ENCODE measurements at places on chromosomes 2 and 18. TPM values are rescaled to one million over a fixed set of nuclear protein-coding genes. Genes with fewer than 3 reads are reported as not detected.

GRCh38 chr2:137968477-137969417 is 4.5 kb downstream of the HNMT start:
- no peak for DNase-seq

DNA sequence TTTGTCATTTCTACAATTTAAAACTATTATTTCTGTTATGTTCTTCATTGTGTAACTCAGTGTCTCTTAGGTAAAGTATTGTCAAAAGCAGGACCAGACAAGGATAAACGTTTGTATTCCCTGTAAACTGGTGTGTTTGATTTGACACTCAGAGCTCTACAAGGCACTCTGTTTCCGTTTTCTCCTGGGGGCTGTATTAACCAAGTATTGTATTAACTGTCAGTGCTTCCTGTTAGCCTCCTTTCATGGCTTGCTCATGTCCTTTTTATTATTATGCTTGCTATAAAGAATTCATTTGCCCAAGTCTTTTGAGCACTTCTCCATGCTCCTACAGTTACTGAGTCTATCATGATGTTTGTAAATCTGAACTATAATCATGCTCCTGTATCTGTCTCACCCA is 323.7 kb downstream of the LPIN1 start:
- no peak for DNase-seq

DNA sequence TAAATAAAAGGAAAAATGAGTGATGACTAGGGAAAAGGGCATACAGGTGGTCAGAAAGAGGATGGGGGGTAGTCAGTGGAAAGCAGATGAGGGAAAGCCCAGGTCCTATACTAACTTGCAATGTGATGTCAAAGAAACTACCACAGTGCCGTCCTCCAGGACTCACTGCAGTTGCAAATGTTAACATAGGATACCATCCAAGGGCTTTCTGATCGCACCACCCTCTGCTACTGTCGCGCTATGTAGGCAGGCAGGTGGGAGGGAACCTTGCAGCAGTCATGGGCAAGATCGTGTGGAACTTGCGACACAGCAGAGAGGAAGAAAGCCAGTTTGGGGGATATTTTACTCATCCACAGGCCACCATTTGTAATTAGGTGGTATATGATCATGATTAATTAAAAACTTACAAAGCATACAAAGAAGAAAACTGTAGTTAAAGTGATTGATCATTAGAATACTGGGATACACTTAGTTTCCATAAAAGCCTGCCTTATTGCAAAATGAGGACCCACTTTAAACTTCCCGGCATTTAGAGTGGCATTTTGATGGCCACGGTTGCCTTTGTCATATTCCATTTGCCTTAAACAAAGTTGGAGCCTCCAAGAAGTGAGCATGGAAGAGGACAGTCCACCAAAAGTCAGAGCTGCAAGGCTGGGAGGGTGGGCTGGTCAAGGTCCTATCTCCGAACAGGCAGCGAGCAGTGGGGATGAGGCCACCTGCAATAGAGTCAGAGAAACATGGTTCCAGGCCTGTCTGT is 8.5 kb upstream of the ROCK2 start:
- no peak for DNase-seq

DNA sequence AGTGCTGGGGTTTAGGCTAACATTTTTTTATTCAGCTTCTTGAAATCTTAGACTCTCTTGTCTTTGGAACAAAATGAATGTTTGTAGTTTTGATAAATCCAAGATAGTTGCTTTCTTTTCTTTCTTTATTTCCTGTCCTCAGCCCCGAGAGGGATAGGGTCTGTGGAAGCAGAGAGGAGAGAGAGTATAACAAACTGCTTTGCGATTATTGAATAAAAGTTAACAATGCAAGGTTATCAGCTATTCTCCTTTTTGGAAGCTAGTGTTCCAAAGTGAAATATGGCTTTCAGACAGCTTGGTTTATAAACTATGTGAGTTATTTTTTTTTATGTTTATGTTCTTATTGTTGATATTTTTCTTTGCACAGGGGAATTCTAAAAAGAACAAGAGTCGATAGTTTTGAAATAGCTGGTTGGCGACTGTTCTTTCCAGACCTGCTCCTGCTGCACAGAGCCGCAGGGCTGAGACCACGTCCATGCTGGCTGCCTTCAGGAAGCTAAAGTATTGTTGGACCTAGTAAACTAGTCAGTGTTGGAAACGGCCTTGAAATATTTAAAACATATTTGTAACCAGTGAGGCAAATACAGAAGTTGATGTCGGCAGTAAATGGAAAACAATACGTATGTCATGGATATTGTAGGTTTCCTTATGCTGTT is 15.5 kb upstream of the STON1 start:
- no peak for DNase-seq

DNA sequence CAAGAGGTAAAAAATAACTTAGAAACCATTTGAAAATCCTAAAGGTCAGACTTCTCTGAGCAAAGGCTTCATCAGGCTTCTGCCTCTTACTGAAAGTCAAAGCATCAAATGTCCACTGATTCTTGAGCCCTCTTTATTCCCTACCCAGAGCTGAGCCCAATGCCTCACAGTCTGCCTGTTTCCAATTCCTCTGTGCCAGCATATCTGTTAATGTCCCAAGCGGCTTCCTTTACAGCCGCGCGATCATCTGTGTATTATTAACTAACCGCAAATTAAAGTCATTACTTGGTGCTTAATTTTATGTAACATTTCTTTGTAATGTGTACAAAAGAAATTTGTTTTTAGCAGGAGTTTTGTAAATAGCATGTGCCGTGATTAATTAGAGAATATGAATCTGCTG is 418.8 kb upstream of the HNRNPA3 start:
- no peak for DNase-seq

- DNase-seq = no peak
Observed at GRCh38 chr2:231803501-231804138, 17.4 kb downstream of the COPS7B start.

DNA sequence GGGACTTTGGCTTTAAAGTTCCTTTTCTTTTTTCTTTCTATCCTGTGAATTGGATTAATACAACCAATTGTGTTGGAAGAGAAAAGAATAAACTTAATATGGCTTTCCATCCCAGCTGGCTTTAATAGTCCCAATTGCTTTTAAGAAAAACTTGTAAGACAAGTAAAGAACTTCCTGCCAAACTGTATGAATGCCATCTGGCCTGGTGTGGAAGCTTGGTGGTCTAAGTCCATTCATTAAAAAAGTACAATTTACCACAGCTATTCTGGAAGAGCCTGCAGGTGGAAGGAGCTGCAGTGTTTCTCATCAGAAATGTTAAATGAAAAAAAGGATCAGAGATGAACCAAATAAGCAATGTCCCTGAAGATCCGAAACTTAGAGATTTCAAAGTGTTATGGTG is 103.9 kb downstream of the KLHL14 start:
- no peak for DNase-seq

- DNase-seq = no peak
Observed at GRCh38 chr2:219650426-219651248, 23.2 kb downstream of the SLC4A3 start.

DNA sequence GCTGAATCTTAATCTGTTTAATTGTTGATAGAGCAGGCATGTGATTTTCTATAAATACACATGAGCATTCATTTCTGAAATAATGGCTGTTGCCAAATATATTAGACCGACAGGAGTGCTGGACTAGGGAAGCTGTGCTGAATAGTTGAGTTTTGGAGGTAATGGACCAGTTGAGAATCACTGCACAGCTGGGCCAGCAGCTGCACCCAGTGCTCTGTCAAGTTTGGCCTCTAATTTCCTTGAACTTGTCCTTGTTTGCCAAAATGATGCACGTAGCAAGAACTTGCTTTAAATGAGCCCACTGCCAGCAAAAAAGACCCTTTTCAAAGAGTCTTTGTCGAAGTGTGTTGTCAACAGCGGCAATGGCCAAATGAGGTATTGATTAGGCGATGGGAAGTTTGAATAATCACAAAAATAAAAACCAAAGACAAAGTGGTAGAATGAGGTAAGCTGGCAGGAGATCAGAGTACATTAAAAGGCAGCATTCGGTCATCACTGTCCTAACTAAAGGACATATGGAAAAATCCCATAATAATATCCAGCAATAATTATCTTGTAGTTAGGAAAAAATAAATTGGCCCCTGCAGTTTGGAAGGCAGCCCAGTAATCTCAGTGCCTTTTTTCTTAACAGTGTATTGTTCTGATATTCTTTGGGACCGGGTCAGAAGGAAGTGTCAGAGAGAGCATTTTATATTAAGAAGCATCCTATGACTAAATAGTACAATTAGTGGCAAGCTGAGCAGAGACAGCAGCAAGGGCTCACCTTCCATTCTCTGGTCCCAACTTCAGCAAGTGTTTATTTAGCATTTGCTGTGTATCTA is 126.2 kb downstream of the RAPGEF4 start:
- no peak for DNase-seq

DNA sequence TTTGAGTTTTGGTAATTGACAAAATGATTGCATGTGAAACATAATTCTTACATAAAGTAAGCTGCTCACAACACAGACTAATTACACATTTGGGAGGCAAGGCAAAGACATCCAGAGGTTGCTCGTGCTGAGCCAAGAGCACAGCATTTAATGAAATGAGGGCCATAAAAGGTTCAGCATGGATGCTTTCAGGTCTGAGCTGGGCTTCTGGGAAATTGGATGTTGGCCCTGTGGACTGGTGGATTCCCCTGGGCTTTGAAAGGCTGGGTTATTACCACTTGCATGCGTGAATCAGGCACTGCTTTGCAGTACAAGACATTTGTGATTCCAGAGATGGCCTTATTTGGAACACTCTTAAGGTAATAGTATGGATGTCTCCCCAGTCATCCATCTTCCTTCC is 533.5 kb upstream of the NRP2 start:
- DNase-seq = no peak

DNA sequence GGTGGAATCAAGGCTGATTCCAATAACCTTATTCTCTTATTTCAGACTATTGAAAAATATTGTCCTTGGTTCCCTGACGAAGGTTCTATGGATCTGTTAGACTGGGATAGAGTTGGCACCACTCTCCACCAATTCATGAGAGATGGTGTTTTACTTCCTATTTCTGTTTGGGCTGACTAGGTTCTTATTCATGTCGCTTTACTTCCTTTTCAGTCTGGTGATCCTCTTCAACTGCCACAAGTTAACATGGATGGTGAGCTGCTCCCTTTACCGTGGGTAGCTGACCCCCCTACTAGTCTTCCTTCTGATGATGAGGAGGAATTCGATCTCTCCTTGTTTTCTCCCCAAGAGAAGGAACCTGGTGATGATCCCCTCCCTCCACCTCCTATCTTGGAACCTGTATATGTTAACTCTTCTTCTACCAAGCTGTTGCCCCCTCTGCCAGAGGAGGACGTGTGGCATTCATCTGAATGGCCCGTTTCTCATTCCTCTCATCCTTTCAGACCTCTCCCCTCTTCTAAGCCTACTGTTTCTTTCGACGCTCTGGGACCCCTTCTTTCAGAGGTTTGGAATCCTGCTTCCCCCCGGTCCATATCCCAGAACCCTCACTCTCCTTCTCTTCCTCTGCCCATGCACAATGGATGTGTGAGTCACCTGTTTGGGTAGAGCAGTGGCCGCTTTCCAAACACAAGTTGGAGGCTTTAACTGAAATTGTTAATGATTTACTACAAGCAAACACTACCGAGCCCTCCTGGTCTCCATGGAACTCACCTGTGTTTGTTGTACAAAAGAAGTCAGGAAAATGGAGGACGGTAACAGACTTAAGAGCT is 13.5 kb upstream of the CNOT11 start:
- DNase-seq = no peak

DNA sequence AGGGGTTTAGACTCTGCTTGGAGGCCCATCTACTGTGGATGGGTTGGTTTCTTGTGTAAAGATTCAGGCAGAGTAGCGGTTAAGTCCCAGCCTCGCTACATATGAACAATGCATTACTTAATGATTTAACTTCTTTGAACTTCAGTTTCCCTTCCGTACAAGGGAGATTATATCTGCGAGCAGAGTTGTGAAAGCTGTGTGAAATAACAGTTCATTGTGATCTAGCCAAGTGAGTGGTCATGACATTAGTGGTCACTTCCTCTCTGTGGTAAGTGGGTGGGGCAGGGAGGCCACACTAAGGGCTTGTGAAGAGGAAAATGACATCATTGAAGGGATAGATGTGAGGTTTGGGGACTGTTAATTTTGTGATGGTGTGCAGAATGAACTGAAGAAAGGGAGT is 14.1 kb upstream of the MEX3C start:
- no peak for DNase-seq

GRCh38 chr2:28362991-28363521 is 29.6 kb upstream of the FOSL2 start:
- no peak for DNase-seq

GRCh38 chr2:241724975-241725870 is 9.2 kb upstream of the D2HGDH start:
- no peak for DNase-seq

GRCh38 chr2:104577143-104577542 is 276.8 kb upstream of the POU3F3 start:
- no peak for DNase-seq

DNA sequence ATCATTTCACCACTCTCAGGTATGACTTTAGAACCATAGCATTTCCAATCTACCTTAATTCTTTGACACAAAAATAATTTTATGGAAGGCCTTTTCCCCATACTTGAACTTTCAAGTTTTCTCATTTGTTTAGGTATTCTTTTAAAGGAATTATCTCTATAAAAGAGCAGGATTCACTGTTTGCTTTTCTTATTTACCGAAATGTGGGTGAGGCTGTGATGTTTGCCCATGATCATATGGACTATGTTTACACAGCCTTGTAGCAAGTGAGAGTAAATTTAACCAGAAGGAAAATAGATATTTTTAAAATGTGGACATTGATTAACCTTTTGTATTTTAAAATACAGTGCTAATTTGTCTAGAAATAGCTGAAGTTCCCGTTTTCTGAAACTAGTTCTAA is 26.3 kb downstream of the CAB39 start:
- no peak for DNase-seq

DNA sequence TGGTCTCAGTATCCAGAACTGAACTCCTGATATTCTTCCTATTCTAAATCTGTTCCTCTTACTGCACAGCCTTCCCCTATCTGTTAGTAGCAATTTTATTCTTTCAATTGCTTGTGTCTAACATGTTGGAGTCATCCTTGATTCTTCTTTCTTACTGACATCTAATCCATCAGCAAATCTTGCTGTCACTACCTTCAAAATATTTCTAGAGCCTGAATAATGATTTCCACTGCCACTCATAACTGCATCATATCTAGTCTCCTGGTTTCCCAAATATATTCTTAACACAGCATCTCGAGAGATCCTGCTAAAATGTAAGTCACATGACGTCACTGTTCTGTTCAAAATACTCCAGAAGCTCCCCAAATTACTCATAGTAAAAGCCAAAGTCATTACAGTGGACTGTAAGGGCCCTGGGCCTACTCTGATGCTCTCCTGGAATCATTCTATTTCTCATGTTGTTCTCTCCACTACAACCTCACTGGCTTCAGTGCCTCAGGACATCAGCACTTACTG is 95.2 kb downstream of the THSD7B start:
- no peak for DNase-seq

- DNase-seq = no peak
Observed at GRCh38 chr2:106362789-106363188, 105.4 kb downstream of the RGPD3 start.

DNA sequence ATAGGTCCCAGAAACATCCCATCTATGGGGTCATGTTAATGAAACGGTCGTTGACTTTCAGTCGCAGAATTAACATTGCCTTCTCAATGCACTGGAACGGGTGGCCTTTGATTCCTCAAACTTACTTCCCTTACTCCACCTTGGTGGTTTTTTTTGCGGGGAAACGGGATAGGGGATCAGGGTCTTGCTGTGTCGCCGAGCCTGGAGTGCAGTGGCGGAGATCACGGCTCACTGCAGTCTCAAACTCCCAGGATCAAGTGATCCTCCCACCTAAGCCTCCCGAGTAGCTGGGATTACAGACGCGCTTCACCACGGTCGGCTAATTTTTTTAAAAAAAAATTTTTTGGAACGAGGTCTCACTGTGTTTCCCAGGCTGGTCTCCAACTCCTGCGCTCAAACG is 754 bp downstream of the ATG16L1 start:
- no peak for DNase-seq

The CAPN14 gene
- total RNA-seq = 0.20 TPM

The PLEKHH2 gene
- total RNA-seq = 1.6 TPM

The YIPF4 gene
- 7.7 TPM for total RNA-seq

Data from CD4-positive, alpha-beta T cell (primary cell).